ENCODE measurements at places on chromosomes 5 and 9.

- DNase-seq = no peak
These were observed 106.1 kb downstream of the GALNT10 start for GRCh38 chr5:154296525-154297159.

DNA sequence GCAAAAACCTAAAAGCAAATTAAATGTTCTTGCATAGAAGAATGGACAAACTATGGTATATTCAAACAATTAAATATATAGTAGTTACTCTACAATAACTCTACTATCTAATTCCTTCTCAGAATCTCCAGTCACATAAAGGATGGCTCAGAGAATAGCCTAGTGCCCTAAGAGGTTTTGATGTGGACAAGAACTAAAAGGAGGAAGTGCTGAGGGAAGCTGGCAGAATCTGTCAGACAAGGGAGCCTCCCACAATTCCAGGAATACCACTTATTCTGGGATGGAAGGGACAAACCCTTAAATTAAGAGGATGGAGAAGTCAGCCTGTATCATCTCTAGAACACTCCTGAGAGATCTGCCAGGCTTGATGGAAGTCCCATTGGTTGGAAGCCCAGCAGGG is 30.4 kb downstream of the TNFSF8 start:
- no peak for DNase-seq

DNA sequence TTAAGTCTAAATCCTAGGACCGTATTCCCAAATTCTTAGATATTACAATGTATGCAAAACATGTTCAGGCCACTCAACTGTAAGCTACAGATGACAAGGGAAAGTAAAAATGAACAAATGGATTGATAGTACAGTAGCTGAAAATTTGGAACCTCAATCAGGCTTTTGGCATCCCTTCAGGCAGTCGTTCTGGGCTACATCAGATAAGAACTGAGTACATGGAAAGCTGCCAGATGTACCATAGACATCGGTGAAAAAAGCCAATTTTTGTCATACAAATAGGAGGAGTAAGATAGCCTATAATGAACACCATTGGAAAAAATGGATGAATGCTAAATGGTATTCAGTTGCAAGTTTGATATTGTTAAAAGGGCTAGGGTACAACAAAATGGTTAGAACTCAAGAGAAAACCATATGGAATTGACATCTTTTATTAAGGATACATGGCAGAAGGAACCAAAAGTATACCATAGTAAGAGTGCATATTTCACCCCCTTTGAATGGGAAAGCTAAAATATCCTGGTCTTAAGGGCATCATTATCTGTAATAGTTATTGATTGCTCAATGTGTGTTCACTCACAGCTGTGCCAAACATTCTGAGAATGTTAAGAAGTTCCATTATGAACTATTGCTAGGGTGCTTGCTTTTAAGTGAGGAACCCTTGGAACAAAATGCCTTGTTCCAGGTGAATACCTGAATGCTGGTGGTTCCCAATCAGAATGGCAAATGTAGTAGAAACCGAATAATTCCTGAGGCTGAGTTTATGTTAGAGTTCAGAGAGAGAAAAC is 86.4 kb downstream of the NR3C1 start:
- DNase-seq = no peak

- DNase-seq = no peak
These were observed 29.0 kb downstream of the PSAT1 start for GRCh38 chr9:78325846-78326360.

DNA sequence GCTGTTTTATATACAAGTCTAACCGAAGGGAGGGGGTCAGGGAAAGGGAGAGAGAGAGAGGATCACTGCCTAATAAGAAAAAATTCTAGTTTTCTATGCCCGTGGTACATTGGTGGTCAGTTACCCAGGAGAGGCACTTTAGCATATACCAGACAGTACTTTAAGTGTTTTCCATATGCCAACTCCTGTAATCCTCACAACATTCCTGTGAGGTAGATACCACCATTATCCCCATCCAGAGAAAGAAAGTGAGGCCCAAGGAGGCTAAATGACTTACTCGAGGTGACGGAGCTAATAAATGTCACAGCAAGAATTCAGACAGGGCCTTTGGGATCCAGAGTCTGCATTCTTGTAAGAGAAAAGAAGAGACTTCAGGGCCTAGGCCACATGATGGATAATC is 161.8 kb downstream of the NTRK2 start:
- DNase-seq = no peak

DNA sequence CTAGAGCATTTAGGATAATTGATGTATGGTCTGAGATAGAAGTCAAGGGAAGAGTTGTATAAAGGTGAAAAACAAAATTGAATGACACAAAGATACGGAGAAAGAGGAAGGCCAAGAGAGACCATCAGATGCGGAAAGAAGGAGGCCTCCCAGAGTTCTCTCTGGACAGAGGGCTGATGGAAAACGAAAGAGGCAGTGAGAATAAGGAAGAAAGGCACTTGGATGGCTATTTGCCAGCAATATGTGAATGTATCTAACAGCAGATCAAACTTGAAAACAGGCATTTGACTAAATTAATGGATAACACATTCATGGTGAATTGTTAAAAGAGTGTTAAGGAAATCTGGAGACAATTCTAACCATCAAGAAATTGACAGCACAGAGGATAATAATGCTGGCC is 2.4 kb upstream of the DOCK8 start:
- DNase-seq = no peak

DNA sequence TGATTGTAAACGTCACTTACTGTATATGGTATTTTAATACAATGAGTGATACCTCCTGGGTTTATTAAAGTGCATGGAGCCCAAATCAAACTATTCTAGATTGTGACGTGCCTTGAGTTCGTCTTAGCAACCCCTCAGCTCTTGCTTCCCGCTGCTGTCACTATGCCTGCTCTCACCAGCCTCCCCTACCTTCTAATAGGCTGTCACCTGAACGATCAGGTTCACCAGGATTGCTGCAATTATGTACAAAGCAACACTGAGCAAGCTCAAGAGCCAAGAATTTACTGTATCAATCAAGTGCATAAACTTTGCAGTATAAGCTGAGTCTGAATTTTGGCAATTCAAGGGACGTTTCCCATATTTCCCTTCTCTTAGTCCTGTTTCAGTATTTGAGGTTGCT is 3.0 kb downstream of the LECT2 start:
- no peak for DNase-seq

Measured in cortex of kidney (tissue), 1 donor.